ENCODE measurements at places on chromosomes 11 and 22.

GRCh38 chr11:36469063-36469462, 41.0 kb downstream of the TRAF6 start:
- DNase-seq: no peak

DNA sequence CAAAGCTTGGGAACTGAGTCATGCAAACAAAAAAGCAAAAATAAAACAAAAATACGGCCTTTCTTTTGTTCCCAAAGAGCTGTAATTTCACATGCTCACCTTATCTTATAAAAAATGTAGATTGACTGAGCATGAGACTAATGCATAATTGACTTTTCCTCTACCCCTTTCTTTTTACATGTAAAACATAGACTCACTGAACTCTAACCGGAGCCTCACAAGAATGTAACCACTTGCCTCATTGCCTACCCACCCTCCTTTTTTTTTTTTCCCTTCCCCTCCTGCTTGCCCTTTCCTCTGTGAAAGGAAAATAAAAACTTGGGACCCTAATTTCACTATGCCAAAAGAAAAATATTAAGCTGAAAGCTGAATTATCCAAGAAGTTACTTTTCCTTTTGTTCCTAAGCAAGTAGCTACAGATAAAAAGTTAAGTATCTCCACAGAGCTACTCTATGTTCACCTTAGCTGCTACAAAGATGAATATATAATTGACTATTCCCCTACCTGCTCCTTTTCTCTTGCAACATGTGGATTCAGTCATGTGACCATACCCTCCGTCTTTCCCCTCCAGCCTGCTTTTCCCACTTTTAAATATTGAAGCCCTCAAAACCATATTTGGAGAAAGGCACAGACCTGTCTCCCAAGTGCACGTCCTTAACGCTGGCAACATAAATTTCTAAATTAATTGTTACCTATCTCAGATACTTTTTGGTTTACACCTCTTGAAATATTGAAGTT, 39.6 kb upstream of the WEE1 start:
- DNase-seq: no peak

DNA sequence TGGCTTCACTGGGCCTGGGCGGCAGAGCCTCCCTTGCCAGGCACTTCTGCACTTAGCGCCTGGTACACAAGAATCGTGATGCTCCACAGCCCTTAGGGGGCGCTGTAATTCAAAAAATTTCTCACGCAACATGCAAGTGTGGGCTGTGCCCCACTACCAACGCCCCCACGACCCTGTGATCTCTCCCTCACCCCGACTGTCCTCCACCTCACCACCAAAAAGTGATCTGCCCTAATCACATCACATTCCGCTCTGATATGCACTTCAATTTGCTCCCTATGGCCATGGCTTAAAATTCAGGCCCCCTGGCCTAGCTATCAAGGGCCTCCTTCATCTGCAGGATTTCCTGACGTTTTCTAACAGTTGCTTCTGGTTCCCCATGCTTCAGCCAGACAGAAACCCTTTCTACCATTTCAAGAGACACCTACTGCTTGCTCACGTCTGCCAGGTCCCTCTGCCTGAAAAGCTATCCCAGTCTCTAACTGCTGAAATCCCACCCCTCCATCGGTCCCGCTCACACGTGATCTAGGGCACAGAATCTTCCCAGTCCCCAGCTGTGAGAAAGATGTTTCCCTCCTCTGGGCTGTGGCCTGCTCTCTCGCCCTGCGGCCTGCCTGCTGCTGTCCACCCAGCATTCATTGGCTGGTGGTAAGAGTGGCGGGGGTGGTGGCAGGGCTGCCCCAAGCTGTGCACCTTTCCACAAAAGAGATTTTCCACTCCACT, 27.9 kb upstream of the LRRC32 start:
- no peak for DNase-seq

GRCh38 chr11:113817162-113817561, 37.6 kb downstream of the CLDN25 start:
- DNase-seq: no peak

GRCh38 chr22:19117111-19117512, 5.1 kb downstream of the DGCR2 start:
- no peak for DNase-seq
